Umbilical cord (tissue), 2 donors: ENCODE measurements at places on chromosomes 13 and 19.

DNA sequence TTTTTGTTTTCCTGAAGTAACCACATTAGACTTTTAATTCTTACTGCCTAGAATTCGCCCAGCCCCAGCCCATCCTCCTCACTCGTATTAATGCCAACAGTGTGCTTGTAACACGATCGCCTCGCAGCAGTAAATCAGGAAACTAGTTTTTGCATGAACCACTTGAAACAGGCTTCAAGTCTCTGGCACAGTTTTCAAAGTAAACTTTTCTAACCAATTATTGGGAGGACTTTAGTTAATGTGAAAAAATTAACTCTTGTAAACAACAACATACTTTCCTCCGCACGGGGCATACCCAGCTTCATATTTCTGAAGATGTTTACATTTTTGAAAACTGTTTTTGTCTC is 39.2 kb downstream of the TNFRSF19 start:
- peak; percentile 84 for DNase-seq

DNA sequence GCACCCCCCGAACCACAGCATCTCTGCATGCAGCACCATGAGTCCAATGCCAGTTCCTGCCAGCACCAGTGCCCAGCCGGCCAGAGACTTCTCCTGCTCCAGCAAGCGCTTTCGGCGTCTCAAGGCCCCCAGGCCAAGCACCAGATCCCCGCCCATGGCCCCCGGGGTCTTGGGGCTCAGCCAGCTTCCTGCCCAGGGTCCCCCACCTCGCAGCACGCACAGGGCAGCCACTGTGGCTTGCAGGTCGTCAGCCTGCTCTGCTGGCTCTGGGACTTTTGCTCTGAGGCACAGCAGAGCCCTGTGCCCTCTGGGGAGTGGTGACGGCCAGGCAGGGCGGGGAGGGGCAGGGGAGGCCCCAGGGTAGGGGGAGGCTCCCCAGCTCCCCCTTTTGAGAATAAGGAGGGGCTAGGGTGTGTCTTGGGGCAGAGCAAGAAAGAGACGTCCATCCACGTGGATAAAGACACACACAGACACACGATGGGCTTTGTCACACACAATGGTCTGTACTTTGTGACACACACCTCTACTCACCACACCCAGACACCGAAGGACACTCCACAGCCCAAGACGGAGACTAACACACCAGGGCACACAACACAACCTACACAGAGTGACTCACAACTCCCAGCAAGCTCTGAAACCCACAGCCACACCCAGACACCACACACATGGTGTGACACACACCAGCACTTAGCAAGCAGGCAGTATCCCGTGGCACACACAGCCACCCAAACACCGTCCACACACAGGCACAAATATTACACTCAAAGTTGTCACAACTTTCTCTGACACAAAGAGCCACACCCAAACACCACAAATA is at the start of gene KCNN4:
KCNN4 (minus strand) TSS at position 268 of the 820 bp plus-strand sequence; CDS start at position 156, 112 bp downstream.
- DNase-seq: no peak

DNA sequence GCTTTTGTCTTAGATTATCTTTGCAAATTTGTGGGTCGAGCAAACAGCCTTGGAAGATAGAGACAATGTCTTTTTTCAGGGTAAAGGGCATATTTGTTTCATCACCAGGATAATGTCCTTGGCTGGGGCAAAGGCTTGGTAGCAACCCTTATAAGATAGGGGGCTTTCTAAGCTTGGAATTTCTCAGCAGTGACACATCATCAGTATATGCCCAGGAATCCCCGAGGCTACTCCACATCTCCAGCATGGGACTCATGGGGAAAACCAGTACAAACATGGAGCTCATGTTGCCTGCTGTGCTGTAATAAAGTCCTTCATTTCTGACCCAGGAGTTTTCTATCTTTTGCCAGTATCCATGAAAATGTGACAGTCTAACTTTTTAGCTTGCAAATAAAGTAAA is 77.1 kb downstream of the DCLK1 start:
- DNase-seq: no peak

DNA sequence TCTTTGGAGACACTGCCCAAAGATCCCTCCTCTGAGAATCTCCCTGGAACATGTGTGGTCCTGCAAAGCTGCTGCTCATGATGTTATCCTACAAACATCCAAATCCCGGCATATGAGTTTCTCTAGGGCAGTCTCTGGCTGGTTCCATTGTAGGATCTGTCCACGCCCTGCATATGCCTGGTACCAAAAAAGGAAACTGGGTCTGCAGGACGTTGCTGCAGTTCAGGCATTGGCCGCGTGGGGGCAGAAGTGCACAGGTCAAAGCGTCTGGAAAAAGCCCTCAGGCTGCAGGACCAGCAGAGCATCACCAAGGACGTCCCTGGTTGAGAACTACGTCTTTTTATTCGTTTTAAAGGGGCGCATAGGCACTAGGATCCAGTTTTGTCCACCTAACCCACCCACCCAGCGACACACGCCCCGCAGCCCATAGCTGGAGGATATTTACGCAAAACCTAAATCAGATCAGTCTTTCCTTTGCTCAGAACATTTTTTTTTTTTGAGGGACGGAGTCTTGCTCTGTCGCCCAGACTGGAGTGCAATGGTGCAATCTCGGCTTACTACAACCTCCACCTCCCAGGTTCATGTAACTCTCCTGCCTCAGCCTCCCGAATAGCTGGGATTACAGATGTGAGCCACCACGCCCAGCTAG is 12.9 kb upstream of the ZNF564 start:
- DNase-seq: peak; percentile 97

- peak; percentile 93 for DNase-seq
Measured at GRCh38 chr19:38321646-38322196, 2.1 kb downstream of the KCNK6 start.

GRCh38 chr13:37226971-37227370 is 121.5 kb upstream of the CSNK1A1L start:
- DNase-seq: peak; percentile 25

GRCh38 chr19:15374796-15375440 is 4.7 kb downstream of the AKAP8 start:
- no peak for DNase-seq

- no peak for DNase-seq
Measured at GRCh38 chr13:35600137-35600536, 123.6 kb upstream of the MAB21L1 start.

DNA sequence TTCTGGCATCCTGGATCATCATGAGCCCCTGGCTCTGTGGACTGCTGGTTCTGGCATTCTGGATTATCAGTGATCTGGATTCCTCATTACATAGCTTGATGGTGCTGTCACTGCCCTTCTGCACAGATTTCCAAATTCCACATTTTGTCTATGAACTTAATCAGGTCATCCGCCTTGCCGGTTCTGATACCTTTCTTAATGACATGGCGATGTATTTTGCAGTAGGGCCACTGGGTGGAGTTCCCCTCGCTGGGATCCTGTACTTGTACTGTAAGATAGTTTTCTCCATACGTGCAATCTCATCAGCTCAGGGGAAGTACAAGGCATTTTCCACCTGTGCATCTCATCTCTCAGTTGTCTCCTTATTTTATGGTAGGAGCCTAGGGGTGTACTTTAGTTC is 24.4 kb upstream of the OR7C2 start:
- DNase-seq: no peak

DNA sequence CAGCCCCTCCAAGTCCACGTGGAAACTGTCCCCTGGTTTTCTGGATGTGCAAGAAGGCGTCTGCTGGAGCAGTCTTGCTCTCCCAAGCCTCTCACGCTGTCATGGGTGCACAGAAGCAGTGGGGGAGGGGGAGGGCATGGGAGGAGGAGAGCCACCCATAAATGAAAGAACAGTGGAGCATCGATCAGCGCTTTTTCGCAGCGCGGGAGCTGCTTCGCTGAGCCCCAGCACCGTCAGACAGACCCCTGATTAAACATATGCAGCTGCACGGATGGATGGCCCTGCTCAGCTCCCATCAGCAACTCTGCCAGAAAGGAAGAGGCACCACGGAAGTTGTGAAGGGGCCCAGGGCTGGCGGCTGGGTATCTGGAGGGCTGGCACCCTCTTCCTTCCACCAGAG is 264.9 kb downstream of the UQCRFS1 start:
- DNase-seq: no peak

DNA sequence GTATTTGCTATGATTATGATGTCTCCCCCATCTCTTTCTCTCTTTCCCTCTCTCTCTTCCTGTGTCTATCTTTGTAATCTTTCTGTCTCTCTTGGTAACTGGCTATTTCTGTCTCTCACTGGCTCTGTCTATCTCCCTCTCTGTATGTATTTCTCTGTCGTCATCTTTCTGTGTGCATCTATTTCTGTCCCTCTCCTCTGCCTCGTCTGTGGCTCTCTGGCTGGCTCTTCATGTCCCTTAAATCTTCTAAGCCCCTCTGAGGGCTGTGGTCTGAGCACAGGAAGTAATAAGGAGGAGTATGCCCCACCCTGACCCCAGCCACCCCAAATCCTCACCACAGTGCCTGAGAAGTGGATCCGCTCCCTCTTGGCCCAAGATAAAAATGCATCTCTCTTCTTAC is 104.4 kb downstream of the DNAJC15 start:
- DNase-seq: peak; percentile 80

- DNase-seq: peak; percentile 91
Measured at GRCh38 chr13:107743983-107744382, 471.4 kb downstream of the LIG4 start.

DNA sequence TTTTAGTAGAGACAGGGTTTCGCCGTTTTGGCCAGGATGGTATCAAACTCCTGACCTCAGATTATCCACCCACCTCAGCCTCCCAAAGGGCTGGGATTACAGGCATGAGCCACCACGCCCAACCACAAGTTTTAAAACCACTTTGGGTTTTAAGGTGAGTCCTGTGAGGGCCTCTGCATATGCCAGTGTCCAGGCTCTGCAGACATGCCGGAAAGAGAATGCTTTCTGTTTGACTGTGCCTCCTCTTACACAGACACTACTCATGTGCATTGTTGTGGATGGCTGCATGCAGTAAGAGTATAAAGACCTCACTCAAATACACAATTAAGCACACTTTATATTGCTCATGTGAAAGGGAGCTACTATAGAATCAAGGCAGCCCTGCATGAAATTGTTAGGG is 20.8 kb upstream of the SLC25A30 start:
- no peak for DNase-seq
